ENCODE measurements at places on chromosomes 3 and 15.

DNA sequence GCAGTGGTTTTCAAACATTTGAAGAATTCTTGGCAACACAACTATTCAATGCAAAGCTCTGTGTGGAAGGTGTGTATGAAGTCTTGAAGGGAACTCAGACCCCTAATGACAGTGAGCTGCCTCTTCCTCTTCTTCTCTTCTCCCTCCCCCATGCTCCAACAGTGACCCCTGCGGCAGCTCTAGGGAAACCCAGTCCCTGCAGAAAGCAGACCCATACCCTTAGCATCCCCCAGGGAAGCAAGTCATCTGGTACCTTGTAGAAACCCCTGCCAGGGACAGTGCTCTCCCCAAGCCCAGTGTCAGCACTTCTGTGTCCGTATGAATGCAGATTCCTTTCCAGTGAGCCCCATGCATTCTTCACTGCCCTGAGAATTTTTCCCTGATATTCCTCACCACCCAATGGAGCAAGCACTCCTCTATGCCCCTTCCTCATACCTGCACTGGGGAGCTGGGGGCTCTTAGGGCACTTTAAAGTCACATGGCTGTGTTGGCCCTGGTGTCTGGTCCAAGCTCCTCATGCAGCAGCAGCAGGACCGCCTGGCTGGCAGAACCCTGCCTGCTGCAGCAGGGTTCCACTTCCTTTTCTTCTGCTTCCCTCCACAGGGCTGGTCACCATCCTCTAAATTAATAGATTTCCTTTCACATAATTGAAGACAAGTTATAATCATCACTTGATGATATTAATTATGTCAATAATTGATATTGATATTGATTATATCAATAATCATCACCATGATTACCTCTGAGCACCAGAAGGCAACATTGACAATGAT lies 442.5 kb downstream of the EPHB1 start:
- no peak for DNase-seq

DNA sequence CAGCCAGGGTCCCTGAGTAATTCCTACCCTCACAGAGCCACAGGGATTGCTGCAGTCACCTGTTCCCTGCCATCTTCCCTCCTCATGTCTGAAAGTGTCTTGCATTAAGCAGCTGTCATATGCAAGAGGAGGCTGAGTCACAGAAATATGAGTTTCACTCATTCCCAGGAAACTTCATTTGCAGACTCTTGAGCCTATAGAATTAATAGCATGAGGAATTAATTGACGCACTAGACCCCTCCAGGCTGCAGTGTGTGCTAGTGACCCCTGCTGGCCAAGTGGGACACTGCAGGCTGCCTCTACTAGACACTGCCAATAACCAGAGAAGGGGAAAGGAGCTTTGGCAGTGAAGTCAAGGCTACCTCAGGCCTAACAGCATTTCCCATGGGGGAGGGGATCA lies 50.6 kb upstream of the SLC6A1 start:
- DNase-seq: no peak

DNA sequence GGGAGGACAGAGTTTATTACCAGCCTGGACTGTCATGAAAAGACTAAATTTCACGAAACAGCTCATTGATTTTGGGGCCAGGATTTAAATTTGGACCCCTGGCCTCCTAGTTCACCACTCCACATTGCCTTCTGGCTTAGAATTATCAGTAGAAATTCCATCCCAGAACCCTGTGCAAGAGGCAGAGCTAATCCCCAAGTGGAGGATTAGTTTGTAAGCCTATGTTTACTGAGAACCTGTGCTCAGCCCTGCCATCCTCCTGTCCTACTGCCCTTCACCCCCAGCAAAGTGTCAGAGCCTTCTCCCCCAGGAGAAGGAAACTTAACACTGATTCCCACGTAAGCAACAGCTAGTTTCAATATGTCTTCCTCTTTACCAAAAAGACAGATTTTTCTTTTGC lies 99.4 kb downstream of the SST start:
- no peak for DNase-seq

- DNase-seq: no peak
Observed at GRCh38 chr3:141228395-141228794, 3.2 kb upstream of the PXYLP1 start.

DNA sequence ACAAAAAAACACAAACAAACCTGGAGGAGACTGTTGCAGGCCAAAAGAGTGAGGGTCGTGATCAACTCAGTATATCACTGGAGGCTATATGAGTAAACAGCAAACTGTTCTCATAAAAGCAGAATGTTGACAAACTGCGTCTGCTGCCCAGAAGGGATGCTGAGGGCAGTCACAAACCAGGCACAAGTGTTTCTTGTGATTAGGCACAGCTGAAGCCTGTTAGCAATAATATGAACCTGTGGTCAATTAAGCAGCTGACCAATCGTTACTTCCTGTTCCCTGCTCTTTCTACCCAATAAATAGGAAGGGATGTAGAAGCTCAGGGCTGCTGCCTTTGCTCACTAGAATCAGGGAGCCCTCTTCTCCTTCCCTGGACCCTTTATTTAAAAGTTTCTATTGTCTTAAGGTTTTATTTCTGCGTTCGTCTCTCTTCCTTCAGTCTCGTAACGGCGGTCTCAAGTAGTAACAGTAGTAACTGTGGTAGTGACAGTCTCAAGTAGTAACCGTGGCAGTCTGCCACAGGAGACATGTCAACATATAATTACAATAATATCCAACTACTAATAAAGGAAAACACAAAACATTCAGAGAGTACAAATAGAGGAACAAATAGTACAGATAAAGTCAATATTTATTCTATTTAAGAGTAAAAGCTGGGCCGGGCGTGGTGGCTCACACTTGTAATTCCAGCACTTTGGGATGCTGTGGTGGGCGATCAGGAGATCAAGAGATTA lies 698.4 kb upstream of the CCDC54 start:
- DNase-seq: no peak

- DNase-seq: no peak
Observed at GRCh38 chr15:86735247-86736040, 655.8 kb downstream of the AGBL1 start.

DNA sequence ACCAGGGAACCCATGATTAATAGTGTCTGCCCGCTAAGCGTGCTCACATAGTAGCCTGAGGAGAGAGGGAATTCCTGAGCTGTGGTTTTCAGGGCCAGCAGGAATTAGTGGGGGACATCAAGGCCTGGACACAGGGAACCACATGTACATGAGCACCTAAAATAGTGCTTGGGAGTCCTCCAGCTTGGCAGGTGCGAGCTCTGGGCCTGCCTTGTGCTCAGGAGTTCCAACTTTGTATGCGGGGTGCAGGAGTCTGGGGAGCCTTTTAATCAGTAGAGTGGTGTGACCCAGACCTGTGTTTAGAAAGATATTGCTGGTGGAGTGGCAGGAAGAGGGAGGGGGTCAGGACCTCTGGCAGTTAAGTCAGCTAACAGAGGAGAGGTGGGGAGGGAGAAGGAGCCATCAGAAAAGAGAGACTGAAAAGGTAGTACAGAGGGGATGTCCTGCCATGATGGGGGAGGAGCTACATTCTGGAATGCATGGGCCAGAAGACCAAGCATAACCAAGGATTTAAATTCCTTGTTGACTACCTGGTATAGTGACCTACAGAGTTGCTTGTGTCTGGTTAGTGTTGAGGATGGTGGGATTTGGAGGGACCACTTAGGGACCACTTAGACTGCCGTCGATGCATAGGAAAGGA lies 1.9 kb downstream of the DAG1 start:
- DNase-seq: no peak

GRCh38 chr3:185645596-185646381 lies 59.7 kb downstream of the SENP2 start:
- no peak for DNase-seq

DNA sequence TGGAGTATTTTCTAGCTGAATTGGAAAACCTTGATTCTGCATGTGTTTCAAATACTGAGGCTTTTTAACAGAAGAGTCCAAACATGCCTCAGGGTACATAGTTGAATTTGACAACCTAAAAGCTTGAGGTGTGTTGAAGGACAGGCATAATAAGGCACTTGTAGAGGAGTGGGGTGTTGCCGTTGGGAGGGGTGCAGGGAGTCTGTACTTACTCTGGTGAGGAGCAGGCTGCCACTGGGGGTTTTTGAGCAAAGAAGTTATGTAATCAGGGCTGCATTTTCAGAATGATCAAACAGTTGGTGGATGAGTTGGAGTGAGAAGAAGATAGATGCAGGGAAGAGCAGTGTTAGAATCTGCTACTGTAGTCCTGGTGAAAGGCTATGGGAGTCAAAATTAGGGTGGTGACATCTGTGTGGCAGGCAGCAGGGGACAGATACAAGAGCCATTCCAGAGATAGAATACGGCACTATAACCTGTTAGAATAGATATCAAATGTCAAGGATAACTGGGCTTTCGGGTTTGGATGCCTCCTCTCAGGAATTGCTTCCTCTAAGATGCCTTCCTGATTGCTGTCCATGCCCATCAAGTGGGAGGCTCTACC lies 161.6 kb downstream of the GHSR start:
- no peak for DNase-seq

DNA sequence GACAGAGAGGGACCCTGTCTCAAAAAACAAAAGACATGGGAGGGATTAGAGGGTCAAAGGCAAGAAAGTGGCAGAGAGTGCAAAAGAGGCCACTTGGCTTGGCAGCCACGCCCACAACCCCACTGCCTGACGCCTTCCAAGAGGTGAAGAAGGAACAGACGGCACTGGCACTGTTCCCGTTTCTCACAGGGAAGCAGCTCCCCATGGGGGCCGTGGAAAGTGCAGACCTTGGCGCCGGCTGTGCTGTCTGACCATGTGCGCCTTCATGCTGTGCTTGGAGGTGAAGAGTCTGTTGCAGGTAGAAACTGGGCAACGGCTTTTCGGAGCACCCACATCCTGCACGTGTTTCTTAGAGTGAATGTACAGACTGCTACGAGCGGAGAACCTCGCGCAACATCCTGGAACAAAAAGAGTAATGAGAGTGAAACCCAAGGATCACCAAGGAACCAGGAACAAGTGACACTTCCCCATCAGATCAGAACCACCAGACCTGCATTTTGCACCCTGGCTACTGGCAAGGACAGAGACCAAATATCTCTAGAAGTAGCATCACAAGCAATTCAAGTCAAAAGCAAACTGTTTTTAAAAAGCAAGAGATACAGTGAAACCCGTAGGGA lies 9.7 kb downstream of the ZXDC start:
- no peak for DNase-seq

GRCh38 chr3:16587047-16587680 lies 18.1 kb downstream of the DAZL start:
- DNase-seq: no peak

- DNase-seq: no peak
Observed at GRCh38 chr3:52032702-52033408, 23.5 kb downstream of the DUSP7 start.

Measured in GOT3 (cell line).